ENCODE measurements at places on chromosomes 5 and 9.

DNA sequence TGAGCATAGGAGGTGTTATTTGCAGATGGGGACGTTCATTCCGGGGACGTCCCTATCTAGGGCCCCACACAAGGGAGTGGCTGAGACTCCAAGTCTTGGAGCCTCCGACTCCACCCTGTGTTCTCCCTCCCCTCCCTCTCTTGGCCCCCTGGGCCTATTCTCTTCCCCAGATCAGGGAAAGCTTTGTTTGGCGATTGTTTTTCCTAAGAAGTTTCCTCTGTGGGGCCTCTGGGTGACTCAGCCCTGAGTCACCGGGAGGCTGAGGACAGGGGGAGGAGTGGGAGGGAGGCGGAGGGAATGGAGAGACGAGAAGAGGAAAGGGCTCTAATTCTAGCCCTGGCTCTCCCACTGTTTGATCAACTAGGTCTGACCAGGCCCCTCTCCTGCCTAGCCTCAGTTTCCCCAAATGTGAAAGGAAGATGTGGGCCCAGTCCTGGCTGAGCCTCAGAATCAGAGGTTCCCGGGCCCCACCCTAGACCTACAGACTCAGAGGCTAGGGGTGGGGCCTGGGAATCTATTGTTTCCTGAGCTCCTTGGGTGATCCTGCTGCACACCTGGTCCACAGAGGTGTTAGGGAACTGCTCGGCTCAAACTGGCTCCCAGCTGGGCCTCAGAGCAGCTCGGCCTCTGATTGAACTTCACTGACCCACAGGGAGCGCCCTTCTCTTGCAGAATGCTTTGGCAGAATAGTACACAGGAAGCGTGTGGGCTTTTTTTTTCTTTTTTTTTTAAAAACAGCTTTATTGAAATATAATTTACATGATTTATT lies 19.2 kb downstream of the GSN start:
- DNase-seq, result no peak

DNA sequence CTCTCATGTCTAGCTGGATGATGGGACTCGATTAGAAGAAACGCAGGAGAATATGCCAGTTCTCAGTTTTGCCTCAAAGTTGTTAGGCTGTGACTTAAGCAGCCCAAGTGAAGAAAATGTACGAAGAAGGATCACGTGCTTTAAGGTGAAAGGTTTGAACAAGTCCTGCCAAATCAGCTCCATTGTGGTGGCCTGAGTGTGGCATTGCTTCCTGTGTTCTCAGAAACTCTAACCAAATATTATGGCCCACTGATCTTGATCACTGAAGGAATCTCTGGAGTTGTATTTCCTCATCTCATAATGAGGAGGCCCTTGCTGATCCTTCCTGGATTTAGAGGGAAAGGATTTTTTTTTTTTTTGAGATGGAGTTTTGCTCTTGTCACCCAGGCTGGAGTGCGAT lies 44.0 kb downstream of the OTULIN start:
- DNase-seq, result no peak

DNA sequence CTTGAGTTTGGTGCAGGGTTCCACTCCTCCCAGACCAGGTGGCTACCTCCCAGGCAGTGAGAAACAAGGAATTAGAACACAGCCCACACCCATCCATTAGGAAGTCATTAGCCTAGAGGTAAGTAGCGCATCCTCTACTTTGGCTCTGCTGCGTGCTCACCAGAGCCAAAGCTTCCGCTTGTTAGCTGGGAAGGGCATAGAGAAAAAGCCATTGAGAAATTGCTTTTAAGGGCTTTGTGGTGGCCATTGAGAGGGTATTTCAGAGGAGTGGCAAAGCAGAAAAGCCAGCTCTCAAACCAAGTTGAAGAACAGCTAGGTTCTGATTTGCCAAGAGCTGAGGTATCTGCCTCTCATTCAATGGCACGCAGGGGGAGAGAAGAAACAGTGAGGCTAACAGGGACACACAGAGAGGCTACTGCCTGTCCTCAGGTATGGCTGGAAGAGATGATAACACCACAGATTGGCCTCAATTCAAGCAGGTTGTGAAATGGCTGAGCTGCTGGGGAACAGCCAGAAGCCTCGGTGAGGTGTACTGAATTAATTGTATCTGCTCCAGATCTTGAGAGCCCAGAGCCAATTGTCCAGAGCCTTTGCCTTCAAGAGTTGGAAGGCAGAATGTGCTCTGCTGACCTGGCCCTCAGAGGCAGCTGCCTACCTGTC lies 119.4 kb downstream of the NTRK2 start:
- no peak for DNase-seq

- DNase-seq, result no peak
Measured at GRCh38 chr5:54610197-54610944, 92.8 kb downstream of the SNX18 start.

DNA sequence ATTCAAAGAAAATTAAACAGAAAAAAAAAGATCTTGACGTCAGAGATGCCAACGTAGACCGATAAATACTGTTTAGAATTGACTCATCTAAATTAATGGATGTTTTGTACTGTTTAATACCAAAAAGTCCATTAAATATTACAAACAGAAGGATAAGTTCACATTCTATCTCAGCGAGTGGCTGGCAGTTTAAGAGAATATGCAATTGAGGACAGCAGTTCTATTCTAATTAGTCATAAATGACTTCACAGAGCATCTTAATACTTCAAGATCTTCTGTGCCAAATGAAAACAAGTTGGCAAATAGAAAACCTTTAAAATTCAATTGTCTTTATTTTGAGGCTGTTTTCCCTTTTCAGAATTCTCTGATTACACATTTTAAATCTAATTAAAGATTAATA lies 326.6 kb upstream of the NREP start:
- no peak for DNase-seq

- DNase-seq, result no peak
Measured at GRCh38 chr5:160432787-160433186, 11.1 kb downstream of the PTTG1 start.

- no peak for DNase-seq
Measured at GRCh38 chr9:98971915-98972223, 28.2 kb downstream of the COL15A1 start.

DNA sequence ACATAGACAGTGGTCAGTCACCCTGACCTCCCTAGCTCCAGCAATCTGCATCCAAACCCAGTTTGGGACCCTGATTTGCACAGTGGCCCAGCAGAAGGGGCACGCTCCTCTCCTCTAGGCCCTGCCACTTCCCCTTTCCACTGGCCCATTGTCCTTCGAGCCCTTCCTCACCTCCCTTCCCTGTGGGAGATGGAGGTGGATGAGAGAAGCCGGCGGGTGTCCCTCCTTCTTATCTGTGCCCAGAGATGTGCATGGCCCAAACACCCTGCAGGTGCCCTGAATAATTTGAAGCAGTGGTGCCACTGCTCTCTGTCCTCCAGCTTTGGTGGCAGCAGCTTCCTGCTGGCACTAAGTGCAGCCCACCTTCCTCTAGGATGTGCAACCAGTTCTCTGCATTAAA lies 140.0 kb downstream of the BARX1 start:
- DNase-seq, result no peak

DNA sequence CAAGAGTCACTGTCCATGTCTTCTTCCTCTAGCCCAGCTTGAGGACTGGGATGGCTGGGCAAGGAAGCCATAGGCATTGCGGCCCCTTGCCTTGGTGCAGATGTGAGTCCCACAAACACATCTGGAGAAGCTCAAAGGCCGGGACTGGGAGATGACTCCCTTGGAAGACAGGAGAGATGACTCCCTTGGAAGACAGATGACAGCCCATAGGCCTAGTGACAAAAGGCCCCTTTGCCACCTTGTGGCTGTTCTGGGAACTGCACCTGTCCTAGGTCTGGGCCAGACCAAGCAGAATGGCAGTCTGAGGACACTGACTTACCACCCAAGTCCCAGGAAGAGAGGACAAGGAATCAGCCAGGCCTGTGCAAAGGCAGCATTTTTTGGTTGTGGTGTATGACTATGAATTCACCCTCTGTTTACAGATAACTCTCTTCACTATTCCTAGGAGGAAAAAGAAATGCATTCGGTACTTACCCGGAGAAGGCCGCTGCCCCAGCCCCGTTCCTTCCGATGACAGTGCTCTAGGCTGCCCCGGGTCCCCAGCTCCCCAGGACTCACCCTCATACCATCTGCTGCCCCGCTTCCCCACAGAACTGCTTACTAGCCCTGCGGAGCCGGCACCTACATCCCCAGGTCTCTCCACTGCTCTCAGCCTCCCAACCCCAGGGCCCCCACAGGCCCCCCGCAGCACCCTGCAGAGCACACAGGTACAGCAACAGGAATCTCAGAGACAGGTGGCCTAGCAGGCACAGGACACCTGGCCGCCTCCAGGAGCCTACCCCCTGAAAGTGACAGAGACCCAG lies 30.8 kb downstream of the SKP1 start:
- peak; percentile 50 for DNase-seq

GRCh38 chr5:28648108-28648507 lies 1609.7 kb upstream of the CDH9 start:
- DNase-seq, result no peak

- DNase-seq, result no peak
Measured at GRCh38 chr5:150615141-150615699, 25.2 kb upstream of the SYNPO start.

DNA sequence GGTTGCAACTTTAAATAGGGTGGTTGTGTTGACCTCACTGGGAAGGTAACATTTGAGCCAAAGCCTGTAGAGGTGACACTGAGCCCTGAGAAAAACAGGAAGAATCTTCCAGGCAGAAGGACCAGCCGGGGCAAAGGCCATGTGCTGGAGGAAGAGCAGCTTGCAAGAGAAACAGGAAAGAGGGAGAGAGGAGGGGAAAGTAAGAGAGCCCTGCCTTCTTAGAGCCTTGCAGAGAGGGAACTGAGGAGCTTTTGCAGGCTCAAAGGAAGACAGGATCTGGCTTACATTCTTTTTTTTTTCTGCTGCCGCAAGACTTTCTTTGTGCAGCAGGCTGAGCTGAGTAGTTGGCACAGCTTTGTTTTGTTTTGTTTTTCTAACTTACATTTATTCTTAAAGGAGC lies 17.4 kb downstream of the C9orf153 start:
- DNase-seq, result no peak

DNA sequence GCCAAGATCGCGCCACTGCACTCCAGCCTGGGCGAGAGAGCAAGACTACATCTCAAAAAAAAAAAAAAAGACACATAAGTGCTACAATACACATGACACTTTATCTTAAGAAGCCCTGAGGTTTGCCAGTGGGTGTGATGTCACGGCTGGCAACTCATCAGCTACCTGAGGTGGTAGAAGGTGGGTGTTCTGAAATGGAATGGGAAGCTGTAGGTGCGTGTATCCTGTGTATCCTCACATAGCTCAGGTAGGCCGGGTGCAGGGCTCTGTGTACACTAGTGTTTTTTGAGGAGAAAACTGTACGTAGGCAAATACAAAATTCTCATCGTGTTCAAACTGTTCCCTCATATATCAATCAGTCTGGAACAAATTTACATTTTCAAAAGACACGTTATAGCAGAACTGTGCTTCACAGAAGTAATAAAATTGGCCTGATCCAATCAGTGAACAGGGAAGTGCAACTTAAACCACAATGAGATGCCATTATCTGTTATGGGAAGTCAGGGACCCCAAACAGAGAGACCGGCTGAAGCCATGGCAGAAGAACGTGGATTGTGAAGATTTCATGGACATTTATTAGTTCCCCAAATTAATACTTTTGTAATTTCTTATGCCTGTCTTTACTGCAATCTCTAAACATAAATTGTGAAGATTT lies 10.4 kb downstream of the BICD2 start:
- DNase-seq, result no peak

GRCh38 chr5:87300176-87300575 lies 32.5 kb downstream of the RASA1 start:
- no peak for DNase-seq

- DNase-seq, result no peak
Measured at GRCh38 chr5:3312299-3312698, 283.3 kb upstream of the IRX1 start.

- no peak for DNase-seq
Measured at GRCh38 chr5:119333421-119333851, 22.4 kb upstream of the TNFAIP8 start.

DNA sequence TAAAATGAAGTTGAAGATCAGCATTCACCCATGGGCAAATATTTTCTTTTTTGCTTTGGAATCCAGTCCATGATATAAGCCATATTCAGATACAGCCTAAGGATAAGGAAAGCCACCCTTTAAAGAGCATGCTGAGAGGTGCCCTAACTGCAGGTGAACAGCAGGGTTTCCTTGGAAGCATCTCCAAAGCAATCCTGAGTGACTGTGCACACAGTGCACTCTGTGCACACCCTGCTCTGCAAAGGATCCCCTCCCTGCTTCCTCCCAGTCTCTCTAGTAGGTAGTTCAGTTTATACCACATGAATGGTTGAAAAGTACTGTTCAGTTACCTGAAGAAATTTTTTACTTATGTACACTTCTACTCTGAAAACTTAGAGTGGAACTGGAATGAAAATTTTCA lies 491.4 kb downstream of the RASEF start:
- DNase-seq, result no peak

DNA sequence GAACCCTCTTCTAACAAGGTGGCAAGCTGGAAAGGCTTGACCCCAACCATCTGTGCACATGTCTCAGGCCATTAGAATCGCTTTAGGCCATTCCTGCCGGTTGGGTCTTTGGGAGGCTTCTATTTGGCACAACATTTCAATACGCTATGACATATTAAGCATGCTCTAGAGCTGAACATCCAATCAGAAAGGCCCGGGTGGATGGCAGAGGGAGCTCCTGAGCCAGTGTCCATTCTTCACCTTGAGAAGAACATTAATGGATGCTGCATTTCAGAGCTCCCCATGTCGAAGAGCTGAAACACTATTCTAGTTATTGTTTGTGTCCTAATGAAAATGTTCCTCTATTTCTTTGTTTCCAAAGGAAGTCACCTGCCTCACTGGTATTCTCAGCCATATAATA lies 12.8 kb downstream of the SPATA9 start:
- DNase-seq, result no peak

GRCh38 chr9:75001719-75002421 lies 26.2 kb downstream of the CARNMT1 start:
- DNase-seq, result peak; percentile 85

DNA sequence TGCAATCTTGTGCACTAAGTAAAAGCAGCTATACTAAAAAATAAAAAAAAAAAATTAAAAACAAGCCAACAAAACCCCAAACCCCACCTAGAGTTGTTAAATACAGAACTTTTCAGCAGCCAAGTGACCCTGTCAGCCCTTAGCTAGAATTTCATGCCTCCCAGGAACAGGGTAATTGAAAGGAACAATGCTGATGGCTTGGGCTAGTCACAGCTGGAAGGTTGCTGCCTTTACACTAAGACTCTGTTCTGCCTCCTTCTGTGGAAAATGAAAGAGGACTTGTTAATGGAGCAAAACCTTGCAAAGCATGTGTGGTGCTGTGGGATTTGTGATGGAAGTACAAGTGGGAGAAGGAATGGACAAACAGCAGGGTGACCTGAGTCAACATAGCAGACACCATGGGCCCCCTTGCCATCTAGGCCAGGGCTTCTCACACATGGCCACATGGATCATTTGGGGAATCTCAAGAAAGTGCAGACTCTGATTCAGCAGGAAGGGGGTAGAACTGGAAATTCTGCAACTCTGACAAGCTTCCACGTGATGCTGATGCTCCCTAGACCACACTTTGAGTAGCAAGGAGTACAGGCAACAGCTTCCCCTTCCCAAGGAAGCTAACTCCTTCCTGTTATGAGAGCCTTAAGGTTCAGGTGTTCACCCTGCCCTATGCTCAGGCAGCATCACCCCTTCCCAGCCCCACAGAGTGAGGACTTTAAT lies 14.9 kb upstream of the TMEM252 start:
- no peak for DNase-seq
